ENCODE measurements at places on chromosomes 7 and 10.

DNA sequence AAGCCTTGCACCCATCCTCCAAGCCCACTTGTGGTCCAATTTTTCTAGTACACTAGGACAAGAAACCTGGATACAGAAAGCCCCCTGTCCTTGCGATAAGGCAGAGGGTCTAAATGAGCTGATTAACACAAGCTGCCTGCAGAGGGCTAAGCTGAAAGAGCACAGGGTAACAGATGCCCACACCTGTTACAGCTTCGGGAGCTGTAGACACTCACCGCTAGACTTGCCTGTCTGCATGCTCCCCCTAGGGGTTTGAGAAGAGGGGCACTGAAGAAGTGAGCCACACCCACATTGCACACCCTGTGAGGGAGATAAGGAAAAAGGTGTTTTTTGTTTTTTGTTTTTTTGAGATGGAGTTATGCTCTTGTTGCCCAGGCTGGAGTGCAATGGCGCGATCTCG is 386.5 kb upstream of the AUTS2 start:
- DNase-seq = no peak

DNA sequence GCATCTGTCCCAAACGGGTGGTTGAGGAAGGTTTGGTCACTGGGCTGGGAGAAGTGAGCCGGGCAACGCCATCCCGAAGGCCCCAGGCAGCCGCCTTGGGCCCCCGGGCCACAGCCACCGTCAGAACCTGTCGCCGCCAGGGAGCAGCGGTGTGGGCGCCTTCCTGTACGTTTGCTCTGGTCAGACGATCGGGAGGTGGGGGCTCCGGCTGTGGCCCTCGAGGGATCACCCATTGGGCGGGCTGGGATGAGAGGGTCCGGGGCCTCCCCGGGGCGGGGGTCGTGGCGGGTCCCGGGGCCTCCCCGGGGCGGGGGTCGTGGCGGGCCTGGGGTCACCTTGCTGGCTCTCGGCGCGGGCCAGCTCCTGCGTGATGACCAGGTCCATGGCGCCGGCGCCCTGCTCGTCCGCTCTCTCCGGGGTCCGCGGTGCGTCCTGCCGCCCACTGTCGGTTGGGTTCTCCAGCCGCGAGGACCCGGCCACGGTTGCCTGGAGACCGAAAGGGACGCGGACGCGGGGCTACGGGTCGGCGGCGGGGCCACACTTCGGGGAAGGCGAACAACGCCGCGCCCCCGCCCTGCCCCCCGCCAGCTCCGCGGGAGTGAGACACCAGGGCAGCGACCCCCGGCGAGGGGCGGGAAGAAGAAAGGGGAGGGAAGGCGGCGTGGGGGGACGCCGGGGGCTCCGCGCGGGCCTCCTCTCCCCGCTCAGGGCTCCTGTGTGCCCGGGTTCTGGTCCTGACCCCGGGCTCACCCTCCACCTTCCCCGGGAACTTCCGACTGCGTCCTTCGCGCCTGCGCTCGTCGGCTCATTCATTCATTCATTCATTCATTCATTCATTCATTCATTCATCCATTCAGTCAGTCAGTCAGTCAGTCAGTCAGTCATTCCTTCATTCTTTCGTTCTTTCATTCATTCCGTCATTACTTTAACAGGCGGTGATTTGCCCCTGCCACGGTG is at the start of gene CFAP46:
Gene CFAP46, minus strand, starts transcription at position 470 of the 957 bp plus-strand sequence. Its CDS starts 86 bp downstream, at position 384.
- no peak for DNase-seq

GRCh38 chr7:136324073-136324704 is 347.0 kb upstream of the MTPN start:
- no peak for DNase-seq

DNA sequence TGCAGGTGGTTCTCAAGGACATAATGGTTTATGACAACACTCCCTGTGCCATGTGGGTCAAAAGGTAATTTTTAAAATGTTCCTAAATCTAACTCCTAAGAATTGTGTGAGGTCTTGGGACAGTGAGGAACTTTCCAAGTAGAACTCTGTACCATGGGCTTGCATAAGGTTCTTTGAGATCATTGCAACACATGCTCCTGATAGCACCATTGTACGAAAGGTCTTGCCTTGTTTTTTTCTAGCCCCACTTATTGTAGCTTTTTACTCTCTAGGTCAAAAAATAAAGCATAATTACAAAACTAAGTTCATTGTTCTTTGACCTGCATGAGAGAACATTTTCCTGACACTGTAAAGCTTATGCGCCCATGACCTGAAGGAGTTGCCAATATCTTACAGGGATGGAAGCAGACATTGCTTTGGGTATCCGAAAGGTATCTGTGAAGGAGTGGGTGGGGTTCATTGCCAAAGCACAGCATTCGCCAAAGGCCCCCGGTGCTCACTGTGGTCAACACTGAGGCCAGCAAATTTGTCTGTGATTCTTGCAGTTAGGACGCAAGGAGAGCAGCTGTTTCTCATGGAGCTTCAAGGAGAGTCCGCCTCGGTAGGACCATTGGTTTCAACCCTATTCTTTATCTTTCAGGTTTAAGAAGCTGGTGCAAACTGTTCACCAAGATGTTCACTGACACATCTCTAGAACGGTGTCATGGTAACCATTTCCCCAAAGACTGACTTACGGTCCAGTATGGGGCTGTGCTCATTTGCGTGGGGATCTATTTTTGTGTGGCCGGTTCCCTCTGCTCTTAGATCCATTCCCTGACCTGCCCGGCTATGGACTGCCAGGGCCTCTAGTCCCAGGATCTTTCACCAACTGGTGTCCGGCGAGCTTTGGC is 7.6 kb upstream of the PRKAG2 start:
- no peak for DNase-seq

- DNase-seq = no peak
These were observed 307.7 kb downstream of the MDFIC start for GRCh38 chr7:115229401-115230105.

DNA sequence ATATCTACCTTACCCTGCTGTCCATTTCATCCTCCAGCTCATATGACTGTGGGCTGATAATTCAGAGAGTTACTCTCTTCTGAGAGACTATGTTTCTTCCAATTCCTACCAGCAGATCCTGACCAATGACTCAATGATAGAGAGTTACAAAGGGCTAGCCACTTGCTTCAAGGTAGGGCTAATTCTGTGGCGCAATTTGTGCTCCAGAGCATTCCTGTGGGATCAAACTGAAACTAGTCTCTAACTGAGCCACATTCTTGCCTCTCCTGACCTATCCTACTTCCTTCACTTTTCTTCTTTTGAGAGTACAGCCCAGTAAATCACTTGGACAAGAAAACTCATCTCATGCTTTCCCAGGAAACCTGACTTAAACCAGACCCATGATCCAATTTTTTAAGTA is 17.9 kb upstream of the ASZ1 start:
- DNase-seq = no peak

GRCh38 chr7:124662937-124663336 is 102.7 kb downstream of the GPR37 start:
- DNase-seq = no peak

- no peak for DNase-seq
These were observed 43.0 kb downstream of the SRPK2 start for GRCh38 chr7:105345725-105346124.

GRCh38 chr10:116371737-116372136 is 47.5 kb downstream of the CCDC172 start:
- no peak for DNase-seq

- no peak for DNase-seq
These were observed 517.5 kb upstream of the FOXK1 start for GRCh38 chr7:4164556-4164955.

DNA sequence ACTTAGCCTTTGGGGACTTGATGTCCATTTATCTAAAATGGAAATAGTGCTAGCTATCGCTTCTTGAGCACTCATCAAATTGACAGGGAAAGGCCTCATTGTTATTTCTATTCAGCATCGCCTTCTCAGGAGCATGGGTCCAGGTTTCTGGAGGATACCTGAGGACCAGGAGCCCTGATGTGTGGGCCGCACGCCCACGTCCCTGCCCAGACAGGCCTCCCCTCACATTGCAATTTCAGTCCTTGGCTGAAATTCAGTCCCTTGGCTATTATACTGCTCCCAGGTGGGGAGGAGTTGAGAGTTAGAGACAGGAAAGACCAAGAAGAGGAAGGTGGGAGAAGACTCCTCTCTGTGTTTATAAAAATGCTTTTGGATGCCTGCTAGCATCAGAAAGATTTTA is 38.9 kb downstream of the GPRIN2 start:
- DNase-seq = no peak

DNA sequence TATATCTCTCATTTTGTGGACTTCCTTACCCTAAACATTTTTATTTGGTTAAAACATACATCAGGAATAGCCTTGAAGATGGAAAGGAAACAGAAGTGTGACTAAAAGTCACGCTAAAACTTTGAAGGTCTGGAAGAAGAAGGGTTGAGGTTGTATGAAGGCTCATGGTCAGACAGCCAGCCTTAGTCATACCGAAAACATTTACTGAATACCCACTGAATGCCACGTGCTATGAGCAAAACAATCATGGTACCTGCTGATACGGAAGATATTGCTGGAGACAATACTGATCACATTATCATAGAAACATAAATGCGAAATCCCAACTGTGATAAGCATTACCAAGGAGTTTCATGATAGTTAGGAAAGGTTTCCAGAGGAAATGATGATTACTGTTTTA is 64.0 kb downstream of the PDZD8 start:
- DNase-seq = no peak

DNA sequence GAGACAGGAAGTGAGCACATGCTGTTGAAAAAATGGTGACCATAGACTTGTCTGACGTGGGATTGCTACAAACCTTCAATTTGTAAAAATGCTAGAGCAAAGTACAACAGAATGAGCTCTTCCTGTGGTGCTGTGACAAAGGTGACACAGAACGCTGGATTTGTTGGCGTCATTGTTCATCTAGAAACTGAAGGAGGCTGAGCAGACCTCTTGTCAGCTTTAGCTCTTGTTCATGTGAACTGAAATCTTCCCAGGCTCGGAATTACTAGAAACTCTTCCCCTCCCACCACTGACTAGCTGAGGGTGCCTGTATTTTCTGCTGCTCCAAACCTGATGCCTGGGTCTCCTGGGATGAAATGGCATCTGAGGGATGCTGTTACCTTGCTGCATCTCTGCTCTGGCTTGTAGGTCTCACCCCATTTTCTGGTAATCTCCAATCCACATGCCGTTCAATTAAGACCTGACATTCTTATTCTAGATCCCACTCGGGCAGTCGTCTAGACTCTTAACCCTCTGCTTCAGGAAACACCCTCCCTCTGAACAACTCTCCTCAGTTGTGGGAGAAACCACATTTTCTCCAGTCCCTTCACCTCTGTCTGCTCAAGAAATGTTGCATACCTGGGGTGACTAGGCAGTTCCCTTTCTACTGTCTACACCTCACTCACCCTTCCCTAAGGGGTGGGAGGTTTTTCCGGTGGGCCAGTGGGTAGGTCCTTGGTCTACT is 349.3 kb downstream of the CXCL12 start:
- DNase-seq = no peak

DNA sequence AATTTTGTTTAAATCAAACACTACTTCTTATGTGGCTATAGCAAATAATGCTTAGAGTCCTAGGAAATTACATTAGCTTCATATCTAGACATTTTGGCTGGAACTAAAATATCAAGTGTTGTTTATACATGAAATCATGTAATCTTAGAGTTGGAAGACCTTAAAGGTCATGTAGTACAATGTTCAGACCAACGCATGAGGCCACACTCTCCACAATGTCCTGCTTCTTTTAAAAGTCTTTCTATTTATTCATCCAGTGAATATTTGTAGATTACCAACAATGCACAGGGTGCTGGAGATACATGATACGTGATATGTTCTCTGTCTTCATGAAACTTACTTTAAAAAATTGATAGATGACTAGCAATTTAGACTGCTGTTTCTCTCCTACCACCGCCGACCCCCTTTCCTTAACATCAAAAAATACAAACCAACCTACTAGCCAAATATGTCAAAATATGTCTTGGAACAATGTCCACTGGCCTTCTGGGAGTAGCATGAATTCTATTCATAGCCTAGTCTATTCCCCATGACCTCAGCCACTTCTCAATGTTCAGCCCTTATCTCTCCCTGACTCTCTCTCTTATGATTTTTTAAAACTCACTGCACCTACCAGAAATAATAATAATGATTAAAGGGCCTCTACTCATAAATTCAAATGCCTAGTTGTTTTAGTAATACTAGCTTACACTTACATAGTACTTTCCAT is 59.5 kb upstream of the CAV2 start:
- DNase-seq = no peak

DNA sequence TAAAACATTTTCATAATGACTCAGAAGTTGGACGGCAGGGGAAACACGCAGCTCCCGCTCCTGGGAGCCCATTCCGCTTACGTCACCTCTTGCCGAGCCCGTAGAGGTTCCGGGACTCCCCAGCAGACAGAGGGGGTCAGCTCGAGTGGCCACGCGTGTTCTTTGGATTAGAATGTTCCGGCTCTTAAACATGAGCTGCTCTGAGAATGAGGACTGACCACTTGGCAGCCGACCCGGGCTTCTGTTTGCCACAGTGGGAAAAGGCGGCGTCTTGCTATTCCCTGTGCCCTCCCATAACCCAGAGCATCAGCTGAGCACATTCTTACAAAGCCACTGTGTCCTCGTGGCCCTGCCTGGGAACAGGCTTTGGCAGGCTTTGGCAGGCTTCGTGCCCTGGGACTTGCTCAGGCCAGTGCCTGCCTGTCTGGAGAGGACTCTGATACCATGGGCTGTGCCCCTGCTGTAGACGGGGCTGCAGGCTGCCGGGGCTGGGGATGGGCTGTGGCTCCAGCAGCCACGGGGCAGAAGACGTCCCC is 40.1 kb downstream of the PFKP start:
- DNase-seq = peak; percentile 95

DNA sequence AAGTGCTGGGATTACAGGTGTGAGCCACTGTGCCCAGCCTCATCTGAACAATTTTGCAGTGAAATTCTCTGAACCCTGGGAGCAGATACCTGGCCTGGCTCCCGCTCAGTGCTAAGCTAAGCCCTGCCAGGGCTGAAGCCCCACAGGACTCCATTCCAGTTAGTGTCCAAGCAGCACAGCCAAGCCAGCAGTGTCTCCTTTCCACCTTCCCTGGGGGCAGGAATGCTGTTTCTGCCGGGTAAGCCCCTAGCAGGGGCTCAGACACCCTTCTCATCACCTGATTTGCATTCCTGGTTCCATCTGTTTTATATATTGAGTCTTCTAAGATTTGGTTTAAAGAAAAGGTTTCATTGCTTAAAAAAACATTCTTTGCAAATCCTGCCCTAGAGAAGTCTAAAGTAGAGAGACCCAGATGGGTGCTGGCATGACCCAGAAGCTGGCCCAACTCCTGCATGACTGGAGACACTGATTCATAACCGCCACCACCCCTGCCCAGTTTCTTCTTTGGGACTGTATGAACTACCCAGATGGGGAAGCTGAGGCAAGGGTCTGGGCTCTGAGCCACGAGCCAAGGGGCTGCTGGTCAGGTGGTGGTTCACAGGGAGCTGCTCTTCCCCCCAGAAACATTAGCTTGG is 14.0 kb downstream of the SLC13A4 start:
- DNase-seq = no peak

DNA sequence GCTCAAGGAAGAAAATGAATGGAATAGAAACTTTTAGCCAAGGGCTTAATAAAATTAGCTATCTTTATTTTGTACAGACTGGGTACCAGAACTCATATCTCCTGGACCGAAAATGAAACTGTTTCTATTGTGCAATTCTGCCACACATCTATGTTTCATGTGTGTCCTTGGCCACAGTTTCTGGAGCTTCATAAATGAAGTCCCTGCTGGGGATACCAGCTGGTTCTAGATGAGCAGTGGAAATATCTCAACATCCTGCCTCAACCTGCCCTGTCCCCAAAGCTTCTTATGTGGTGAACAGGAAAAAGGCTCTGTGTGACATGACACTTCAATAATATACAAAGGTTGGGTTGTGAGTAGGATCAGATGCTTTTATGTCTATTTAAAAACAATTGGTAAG is 310.1 kb upstream of the SORCS1 start:
- DNase-seq = no peak
